Ammon's horn (tissue), 1 donor: ENCODE measurements at places on chromosomes 4 and X.

DNA sequence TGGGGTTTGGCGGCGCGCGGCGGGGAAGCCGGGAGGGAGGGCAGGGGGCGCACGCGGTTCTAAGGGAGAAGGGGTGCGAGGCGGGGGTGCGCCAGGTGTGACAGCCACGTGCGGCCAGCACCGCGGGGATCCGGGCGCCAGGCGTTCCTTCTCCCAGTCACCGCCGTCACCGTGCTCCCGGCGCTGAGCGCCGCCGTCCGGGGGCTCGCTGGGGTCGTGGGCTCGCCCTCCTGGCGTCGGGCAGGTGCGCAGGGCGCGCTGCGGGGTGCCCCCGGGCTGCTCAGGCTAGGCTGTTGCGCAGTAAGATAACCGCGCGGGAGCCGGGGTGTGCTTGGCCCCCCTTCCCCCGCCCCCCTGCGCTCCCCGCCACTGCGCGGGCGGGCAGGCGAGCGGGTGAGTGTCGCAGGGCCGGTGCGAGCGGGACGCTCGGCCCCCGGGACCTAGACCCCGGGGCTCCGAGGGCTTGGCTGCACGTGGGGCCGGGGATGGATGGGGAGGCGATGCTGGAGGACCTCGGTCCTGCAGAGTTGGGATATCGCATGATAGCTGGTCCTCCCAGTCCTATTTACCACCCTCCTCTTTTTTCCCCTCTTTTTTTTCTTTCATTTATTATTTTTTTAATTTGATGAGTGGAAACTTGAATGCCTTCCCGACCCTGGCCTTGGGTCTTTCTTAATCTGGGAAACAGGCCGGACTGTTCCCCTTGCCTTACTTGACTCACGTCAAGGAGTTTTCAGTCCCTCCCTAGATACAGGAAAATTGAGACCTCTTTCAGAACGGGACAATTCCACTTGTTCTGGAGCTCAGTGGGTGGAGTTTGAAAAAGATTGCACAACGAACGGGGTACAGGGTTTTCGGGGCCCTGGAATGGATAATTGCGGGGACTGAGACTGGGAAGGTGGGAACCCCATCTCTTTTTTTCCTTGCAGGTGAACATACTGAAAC is 797 bp downstream of the TXLNG start:
- no peak for DNase-seq

- no peak for DNase-seq
These were observed 63.0 kb downstream of the SEC24D start for GRCh38 chr4:118772767-118773428.

DNA sequence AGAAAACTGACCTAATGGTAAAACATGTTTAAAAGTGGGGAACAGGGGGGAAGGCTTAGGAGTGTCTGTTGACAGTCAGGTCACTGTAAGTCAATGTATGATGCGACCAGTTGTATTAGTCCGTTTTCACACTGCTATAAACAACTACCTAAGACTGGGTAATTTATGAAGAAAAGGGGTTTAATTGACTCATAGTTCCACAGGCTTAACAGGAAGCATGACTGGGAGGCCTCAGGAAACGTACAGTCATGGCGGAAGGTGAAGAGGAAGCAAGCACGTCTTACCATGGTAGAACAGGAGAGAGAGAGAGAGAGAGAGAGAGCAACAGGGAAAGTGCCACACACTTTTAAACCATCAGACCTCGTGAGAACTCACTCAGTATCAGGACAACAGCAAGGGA is 13.0 kb upstream of the PLAC1 start:
- no peak for DNase-seq

- DNase-seq = no peak
These were observed 106.2 kb upstream of the IL13RA1 start for GRCh38 chrX:118621081-118621759.

GRCh38 chr4:112329672-112330375 is 32.7 kb downstream of the ALPK1 start:
- no peak for DNase-seq

DNA sequence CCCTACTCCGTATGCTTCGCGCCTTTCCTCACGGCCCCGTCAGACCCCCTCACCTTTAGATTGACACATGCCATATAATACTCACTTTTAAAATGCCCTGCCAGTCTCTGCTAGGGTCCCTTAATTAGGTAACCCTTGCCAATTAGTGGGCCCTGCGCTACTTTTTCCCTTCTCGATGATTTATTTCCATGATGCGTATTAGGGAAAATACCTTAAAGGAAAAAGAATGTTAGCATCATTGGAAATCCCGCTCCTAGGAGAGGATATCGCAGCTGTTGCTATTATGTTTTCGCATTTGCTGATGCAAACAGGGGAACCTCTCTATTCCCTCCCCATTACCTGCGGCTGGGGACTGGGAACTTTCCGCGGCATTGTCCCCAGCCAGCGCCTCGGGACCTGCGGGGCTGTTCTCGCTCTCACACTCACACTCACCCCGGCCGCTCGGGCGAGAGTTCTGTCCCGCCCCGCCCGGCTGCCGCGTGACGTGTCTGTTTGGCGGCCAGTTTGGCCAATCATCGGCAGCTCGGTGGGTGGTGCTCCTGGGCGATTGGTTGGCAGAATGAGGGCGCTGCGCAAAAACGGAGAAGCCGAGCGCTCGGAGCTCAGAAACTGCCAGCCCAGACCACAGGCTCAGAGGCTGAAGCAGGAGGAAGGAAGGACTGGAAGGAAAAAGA is at the start of gene PCDH10:
PCDH10 (plus strand) TSS at position 605 of the 674 bp plus-strand sequence. CDS start 847 bp downstream, outside the sequence.
- DNase-seq = peak; percentile 98

DNA sequence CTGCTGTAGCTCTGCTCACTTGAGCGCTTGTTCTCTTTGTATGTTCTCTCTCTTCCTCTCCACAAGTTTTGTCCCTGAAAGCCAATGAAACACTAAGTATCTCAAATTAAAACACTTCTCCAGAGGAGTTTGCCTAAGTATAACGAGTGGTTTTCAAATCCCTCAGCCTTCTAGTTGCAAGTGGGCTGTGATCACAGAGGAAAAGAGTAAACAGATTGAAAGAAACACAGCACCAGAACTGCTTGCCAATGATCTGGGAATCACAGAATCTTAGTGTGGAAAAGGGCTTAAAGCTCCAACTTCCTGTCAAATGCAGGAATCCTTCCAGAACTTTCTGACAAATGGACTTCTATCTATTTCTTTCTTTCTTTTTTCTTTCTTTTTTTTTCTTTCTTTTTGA is 4.8 kb upstream of the PRSS12 start:
- no peak for DNase-seq

DNA sequence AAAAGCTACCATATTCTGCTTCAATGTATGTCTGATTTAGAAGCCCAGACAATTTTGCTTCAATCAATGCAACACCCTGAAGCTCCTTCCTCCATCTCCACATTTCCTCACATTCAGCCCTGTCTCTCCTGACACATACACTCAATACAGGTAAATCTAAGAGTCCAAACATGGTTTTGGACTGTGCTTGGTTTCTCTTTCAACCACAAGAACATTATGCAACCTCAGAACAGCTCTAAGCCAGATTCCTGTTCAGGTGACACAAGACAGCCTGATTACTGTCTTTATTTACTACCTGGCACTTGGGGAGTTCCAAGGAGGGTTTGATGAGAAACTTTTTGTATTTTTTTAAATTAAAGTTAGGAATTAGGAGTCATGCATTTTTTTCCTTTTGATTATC is 307.5 kb upstream of the SLIT2 start:
- DNase-seq = no peak

- DNase-seq = peak; percentile 32
These were observed 78.1 kb upstream of the PAGE3 start for GRCh38 chrX:55342533-55343501.

GRCh38 chrX:17298564-17298963 is 76.4 kb upstream of the NHS start:
- DNase-seq = no peak

DNA sequence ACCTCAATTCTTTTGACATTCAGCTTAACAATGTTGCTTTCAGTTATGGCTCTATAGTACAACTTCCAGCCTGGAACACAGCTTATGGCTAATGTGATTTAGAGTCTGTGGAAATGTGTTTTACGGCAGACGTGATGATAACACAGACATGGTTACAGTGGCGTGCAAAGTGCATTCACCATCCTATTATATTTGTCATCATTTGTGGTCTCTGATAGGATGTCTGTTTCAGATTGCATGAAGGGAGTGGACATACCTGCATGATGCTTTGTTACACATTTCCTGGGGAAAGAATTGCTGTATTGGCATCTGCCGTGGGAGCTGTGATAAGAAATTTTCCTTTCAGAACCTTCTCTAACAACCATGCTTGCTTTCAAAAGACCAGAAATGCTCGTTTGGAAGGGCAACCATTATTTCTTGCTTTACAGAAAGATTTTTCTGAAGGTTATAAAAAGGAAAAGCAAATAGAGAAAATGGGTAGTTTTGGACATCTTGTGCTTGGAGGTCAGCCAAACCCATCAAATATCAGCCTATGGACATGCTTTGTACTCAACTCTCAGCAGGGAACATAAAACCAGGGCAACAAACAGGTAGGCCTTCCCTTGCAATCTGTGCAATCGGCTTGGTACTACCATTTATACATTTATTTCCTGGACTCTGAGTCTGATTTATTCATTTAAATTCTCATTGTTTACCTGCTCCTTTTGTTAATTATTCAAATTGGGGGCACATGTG is 273.9 kb downstream of the TLL1 start:
- no peak for DNase-seq

DNA sequence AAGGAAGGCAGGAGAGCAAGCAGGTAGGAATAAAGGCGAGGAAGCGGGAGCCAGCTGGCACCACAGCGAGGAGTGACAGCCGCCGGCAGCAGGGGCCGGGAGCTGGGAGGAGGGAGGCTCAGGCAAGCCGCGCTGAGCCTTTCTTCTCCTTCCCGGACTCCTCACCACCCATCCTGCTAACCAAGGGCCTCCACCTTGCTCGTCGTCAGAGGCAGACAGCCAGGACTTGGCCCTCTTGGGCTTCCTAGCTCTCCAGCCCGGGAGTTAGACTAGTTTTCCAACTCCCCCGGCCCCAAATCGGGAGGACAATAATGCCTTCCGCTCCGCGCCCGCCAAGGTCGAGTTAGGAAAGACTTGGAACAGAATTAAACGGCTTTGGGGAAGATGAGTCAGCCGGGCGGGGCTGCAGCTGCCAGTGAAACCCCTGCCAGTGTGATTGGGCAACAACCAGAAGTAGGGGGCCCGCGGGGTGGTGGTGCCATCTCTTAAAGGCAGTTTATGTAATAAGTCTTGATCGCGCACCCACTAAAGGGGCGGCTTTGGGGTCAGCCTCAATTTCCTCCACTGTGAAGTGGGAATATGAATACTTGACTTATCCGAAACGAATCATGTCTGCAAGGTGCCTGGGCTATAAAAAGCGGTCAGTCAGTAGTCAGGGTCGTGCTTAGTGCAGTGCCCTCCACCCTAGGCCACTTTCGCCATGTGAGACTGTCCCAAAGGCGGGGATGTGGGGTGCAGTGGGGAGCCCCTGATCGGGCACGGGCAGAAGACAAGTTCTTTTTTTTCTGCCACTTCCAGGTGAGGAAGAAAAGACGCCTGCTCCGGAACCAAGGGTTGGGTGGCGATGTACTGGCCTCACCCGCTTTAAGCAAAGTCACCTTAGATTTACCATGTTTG is 6.7 kb upstream of the HSD17B10 start:
- DNase-seq = peak; percentile 11

DNA sequence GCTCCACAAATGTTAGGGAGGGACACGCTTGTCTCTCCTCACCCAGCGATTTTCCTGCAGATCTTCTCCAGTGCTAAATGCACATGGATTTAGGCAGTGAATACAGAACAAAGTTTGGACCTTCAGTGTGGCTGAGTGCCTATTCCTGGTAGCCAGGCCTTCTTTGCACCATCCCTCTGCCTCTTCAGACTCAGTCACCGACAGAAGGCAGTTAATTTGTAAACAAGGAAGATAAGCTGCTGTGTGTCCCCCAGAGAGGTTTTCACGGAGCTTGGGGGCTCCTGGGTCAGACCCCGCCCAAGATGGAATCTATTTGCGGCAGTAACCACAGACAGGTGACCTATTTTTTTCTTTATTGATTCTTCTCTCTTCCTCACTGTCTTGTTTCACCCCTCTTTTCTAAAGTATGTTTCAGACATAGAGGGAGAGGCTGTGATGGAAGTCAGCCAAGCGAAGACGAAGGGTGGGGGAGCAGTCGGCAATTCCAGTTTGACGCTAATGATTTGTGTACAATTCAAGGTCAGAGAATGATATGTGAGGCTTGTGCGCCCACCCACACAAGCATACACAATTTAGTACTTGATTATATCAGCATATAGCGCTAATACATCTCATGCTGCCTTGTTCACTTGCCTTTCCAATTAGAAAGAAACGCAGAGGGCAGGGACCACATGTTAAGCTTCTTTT is 200.8 kb downstream of the MGST2 start:
- no peak for DNase-seq

GRCh38 chrX:76148041-76148665 is 24.7 kb upstream of the PBDC1 start:
- no peak for DNase-seq

- no peak for DNase-seq
These were observed 152.2 kb downstream of the TACR3 start for GRCh38 chr4:103567591-103567990.

GRCh38 chrX:19750783-19751467 is 136.5 kb downstream of the SH3KBP1 start:
- no peak for DNase-seq

DNA sequence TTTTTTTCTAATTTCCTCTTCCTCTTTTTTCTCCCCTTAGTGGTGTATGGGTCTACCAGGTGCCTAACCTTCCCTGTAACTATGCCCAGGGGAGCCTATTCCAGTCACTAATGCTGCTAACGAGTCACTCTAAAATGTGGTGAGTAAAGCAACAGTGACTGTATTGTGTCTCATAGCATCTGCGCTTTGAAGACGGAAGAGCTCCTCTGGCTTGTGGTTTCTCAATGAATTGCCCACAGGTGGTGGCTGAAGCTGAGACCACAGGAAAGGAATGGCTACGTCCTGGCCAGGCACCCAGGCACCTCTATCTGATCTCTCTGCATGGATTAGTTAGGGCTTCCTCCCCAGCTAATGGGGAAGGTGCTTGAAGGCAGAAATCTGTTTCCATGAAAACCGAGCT is 763.5 kb upstream of the FRG1 start:
- no peak for DNase-seq

GRCh38 chr4:112747036-112747435 is 110.1 kb downstream of the LARP7 start:
- DNase-seq = no peak

DNA sequence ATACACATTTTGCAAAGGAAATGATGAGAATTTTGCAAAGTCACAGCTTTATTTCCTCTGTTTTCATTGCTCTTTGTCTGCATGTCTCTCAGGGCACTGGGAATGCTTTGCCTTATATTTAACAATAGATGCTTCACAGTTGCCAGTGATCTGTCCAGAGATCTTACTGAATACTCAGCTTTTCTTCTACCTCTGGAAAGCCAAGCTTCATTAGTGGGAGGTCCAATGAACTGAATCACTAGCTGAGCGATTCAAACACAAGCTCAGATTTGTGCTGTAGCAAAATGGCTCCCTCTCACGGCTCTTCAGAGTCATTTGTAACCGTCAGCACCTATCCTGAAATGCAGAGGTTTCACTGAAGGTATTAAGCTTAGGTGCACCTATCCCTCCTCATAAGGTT is 138.9 kb downstream of the DCLK2 start:
- peak; percentile 87 for DNase-seq

GRCh38 chrX:25072247-25072646 is 56.5 kb upstream of the ARX start:
- DNase-seq = no peak
